ENCODE measurements at places on chromosomes 1 and 21.
A peak's percentile ranks its signal among the peaks of the same experiment; 100 is the strongest.

GRCh38 chr1:202135221-202135721, 9.3 kb downstream of the ARL8A start:
- no peak for DNase-seq

GRCh38 chr1:15406614-15407559, 2.8 kb upstream of the EFHD2 start:
- peak; percentile 52 for DNase-seq

DNA sequence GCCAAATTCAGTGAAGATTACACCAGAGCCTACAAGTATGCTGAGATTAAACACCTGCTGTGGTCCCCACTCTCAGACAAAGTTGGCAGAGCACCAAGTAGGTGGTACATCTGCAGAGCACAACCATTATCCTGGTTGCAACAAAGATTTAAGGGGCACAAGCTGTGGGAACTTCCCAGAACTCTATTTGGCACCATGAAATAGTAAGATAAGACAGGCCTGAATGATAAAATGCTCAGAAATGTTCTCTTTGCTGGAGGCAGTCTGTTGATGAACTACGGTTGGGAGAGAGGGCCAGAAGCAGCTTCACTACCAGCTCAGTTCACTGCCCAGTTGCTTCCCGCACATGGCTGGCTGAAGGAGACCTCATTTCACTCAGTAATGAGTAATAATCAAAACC, 19.9 kb downstream of the RPL5 start:
- no peak for DNase-seq

GRCh38 chr21:31349208-31349607, 5.1 kb upstream of the TIAM1 start:
- DNase-seq = no peak

DNA sequence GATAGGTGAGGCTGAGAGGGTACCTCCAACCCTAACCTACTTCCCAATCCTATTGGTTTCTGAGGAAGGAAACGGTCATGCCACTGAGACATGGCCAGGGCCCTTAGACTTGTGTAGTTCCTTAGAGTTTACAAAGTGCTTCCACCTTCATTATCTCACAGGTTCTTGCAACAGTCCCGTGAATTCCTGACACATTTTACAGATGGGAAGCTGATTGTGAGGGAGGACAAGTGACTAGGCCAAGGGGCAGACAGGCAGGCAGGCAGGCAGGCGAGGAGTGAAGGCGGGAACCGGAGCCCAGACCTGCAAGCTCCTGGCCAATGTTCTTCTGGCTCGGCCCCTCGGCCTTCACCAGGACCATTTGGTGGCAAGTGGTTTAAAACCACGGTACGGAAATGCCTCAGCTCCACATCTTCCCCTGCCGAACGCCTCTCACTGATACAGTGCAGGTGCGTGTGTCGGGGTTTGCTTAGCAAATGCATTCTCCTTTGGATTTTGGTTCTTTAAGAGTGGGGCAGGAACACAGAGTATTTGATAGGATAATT, 45.1 kb downstream of the ZBTB18 start:
- DNase-seq = no peak

GRCh38 chr1:233241759-233242158, 53.8 kb downstream of the PCNX2 start:
- no peak for DNase-seq

GRCh38 chr1:10045480-10046355, 13.0 kb downstream of the UBE4B start:
- DNase-seq = no peak

DNA sequence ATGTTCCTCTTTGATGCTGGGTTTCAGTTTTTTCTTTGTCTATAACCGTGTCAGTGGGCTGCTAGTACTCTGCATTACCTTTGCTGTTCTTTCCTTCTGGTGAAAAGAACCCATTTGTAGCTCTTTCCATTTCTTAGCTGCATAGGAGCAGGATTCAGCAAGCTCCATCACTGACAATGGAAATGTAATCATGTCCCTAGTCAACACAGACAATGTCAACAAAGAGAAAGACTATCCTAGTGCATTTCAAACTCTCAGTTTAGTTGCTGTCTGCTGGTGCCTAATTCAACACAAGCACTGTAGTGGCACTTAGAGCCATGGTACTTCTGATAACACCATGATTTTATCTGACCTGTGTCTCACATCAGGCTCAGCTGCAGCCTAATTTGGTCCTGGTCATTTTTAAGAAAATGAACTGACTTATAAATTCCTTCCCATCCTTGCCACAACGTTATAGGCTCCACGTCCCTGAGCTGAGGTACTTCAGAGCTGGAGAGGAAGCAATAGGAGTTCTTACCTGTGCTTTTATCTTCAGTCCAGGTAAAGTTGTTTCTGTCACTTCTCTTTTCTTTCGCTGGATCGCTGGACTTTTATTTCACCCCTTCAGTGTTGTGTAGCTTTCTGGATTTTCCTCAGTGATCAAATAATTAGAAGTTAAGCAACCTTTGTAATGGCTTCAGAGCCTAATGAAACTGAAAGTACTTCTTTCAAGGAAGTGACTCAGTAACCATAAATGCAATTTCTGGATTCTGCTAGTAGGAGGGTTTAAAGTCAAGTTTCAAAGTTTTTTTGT, at the start of gene GBP3:
Gene GBP3, minus strand, starts transcription at position 700 of the 793 bp plus-strand sequence. CDS start 2,145 bp downstream, outside the sequence.
- peak; percentile 39 for DNase-seq

- no peak for DNase-seq
Observed at GRCh38 chr1:107277022-107277421, 136.2 kb downstream of the NTNG1 start.

DNA sequence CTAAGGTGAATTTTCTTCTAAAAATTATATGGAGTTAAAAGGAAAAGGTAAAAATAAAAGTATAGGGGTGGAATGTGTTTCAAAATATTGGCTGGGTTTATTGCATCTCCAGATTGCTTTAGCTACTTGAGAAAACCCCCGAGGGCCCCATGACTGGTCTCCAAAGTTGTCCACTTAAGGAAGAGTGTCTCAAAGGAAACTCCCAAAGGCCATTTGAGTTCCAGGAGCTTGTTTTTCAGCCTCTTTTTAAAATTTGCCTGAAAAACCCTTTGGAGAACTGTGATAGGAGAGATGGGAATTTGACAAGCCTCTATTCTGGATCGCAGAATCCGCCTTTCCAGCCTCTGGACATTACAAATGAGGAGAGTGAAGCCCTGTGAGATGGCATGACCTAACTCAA, 225.6 kb downstream of the ZNF326 start:
- DNase-seq = no peak

DNA sequence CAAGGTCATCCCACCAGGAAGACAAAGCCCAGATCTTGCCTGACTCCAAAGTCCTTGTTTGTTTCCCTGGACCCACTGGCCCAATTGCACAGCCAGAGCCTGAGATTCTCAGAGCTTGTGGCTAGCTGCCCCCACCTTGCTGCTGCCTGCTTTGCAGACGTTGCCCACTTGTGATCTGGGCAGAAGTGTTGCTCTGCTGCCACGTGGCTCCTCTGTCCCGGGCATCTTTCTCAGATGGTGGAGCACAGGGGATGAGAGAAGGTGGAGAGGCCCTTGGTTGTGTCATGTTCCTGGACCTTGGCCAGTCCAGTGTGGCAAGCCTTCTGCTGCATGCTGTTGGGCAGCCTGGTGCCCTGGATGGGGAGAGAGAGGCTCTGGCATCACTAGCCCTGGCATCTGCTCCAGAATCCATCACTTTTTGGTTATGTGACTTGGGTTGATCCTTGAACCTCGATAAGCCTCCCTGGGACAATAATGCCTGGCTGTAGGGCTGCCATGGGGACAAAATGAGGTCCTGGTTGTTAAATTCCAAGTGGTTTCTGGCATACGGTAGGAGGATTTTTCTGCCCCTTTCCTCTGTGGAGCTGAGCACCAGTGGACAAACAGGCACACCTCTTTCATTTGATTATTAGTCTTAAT, 1.5 kb upstream of the NR0B2 start:
- DNase-seq = no peak

- no peak for DNase-seq
Observed at GRCh38 chr1:77476475-77476874, 194.7 kb downstream of the AK5 start.

DNA sequence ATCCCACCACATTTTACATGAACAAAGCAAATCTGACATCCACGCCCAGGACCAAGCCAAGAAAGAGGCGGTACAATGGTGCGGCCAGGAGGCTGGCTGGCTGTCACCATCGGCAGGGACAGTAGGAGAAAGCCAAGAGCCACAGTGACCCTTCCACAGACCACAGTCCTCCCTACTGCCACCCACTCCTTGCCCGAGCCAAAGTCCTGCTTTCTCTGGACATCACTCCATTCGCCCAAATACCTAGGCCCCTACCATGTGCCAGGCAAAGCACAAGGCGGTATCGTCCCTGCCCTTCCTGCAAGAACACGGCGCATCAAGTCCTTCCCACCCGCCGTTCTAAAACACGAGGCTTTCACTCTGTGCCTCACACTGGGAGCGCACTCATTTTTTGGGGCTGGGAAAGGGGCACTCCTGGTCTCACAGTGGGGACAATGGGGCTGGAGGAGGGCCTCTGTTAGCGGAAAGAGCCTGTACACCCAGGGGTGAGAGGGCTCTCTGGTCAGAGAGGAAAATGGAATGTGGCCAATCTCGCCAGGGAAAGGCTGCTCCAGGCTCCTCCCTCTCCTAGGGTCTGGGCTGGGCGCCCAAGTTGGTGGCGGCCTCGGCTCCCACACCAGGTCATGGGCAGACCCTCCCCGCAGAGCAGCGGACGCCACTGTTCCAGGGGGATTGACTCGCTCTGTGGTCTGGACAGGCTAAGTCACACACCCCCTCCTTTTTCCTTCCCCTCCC, 26.5 kb downstream of the SSBP3 start:
- no peak for DNase-seq

- no peak for DNase-seq
Observed at GRCh38 chr1:63690966-63691700, 82.7 kb upstream of the ROR1 start.

DNA sequence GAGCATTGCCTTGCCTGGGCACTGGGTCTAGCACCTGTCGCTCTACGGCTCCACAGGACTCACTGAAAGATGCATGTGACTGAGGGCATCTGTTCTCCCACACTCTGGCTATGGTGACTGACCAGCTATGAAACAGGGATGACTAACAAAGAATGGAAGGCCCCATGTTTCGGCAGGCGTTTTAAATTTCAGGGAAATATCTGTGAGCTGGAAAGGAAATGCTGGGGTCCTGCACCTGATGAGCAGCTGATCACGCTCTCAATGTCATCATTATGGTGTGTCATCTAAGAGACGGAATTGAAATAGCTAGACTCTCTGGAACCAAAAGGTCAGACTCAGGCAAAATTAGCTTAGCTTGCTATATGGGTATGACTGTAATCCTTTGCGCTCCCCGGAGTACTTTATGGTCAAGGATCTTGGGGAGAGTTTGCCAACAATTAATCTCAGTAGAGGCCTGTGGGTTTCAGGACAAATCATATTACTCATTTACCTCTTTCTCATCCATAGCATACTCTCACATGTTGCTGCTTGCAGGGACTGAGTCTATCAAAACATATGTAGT, 24.5 kb upstream of the PALMD start:
- peak; percentile 83 for DNase-seq

GRCh38 chr1:54520631-54521321, 27.3 kb upstream of the ACOT11 start:
- no peak for DNase-seq

DNA sequence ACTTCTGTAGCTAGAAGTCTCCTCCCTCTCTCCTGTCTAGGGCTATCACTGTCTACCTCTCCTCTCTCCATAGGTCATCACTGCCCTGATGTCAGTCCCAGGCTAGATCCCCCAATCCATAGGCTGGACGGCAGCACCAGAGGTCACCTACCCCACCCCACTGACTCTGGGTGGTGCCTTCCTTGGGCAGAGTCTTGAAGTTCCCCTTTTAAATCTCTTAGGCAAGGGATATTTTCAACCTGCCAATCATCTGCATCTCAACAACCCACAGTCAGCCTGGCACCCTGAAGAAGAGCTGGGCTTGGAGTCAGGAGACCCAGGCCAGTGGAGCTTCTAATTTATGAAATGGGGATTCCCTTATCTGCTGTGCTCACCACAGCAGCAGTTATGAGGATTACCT, 13.2 kb downstream of the MYBPH start:
- DNase-seq = no peak

- no peak for DNase-seq
Observed at GRCh38 chr1:33369081-33369480, 48.2 kb upstream of the A3GALT2 start.

DNA sequence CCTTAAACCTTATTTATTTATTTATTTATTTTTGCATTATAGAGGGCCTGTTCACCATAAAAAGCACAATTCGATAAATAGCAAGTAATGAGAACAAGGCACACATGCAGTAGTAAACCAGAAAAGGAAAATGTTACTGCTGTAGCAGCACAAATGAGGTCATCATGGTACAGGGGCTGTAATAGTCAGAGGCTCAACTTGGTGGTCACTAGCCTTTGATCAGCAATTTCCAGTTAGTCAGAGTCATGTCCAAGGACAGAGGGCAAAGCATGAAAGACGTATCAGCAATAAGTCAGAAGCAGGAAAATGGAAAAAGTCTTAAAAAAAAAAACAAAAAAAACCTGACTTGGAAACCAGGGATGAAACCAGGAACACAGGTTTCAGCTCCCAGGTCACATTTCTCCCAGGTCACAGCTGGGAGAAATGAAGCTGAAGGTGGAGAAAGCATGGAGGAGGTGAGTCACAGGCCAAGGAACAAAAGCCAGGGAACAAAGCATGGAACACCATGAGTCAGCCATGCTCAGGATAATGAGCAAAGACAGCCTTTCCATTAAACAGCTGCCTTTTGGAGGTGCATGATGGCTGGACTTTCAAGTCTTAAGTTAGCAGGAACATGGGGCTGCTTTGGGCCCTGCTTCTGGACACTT, 556.3 kb downstream of the LTN1 start:
- no peak for DNase-seq

DNA sequence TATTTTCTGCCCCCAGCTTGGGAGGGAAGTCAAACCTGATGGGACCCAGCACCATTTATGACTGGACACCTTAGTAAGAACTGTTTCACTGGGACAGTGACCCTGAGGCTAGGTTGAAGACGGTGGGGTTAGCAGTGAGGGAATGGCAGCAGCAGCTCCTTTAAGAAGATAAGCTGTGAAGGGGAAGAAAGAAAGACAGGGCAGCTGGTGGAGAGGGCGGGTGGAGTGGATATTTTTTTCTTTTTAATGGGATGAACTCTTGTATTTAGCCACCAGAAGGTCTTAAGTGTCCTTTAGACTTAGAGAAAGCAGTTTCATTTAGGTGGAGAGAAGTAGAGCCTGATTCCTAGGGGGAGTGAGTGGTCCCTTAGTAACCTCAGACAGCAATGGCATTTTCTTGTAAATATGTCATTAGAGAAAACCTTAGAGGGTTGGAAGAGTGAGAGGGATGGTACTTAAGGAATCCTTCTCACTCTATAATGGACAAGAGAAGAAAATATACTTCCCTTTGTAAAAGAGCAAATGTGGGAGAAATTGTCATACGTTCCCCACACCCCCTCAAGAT, 187.5 kb downstream of the HHAT start:
- DNase-seq = no peak

- no peak for DNase-seq
Observed at GRCh38 chr1:86649618-86650017, 54.8 kb upstream of the SH3GLB1 start.

DNA sequence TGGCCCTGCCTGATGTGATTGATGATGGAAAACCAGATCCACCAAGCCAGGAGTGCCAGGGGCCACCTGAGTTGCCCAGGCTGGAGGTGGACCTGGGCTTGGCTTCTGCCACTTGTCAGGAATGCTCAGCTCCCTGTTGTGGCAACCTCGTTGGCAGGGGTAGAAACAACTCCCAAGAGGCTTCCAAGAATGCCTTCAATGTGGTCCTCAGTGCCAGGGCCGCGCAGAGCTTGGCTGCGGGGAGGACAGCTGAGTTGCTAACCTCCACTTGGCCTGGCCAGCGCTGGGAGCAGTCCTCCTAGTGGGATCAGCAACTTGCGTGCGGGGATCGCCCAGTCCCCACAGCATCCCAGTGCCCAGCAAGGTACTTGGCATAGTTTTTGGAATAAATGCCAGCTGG, 9.0 kb downstream of the MYOM3 start:
- no peak for DNase-seq

Data from skeletal muscle cell (primary cell).